ENCODE measurements at places on chromosomes 3 and 15.

DNA sequence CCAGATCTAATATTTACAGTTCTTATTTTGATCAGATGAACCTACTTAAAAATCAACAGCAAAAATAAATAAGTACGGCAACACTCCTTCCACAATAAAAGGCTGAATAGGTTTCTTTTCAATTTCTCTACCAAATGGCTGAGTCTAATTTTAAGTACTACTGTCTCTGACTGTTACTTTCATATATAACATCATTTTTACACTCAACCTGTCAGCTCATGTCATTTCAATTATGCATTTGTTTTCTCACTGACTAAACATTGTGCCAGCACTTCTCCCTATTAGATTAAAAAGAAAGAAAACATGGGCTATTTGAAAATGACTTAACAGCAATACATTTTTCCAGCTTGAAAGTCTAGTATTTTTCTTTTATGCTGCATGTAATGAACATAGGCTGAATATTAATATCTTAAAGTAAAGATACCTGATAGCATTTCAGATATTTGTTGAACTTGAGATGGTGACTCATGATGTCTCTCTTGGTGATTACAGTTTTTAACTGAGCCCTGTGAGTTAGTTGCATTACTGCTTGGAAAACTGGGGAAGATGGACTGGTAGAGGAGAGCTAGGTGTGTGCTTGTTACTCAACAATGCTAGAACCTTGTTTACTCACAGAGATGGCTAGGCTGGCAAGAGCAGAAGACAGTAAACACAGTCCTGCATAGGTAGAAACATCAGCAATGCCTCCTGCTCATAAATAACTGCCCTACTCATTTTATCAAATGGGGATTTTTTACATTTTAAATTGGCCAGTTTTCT lies 73.9 kb downstream of the PEX5L start:
- no peak for DNase-seq

DNA sequence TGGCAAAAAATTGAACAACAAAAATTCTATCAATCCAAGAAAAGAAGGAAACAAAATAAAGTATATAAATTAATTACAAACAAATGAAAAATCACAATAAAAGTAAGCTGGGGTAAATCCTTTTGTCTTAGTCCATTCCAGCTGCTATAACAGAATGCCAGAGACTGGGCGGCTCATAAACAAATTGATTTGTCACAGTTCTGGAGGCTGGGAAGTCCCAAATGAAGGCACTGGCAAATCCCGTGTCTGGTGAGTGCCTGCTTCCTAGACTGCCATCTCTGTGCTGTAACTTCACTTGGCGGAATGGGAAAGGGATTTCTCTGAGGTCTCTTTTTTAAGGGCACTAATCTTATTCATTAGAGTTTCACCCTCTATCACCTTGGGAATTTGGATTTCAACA lies 53.6 kb upstream of the RPL35A start:
- no peak for DNase-seq

DNA sequence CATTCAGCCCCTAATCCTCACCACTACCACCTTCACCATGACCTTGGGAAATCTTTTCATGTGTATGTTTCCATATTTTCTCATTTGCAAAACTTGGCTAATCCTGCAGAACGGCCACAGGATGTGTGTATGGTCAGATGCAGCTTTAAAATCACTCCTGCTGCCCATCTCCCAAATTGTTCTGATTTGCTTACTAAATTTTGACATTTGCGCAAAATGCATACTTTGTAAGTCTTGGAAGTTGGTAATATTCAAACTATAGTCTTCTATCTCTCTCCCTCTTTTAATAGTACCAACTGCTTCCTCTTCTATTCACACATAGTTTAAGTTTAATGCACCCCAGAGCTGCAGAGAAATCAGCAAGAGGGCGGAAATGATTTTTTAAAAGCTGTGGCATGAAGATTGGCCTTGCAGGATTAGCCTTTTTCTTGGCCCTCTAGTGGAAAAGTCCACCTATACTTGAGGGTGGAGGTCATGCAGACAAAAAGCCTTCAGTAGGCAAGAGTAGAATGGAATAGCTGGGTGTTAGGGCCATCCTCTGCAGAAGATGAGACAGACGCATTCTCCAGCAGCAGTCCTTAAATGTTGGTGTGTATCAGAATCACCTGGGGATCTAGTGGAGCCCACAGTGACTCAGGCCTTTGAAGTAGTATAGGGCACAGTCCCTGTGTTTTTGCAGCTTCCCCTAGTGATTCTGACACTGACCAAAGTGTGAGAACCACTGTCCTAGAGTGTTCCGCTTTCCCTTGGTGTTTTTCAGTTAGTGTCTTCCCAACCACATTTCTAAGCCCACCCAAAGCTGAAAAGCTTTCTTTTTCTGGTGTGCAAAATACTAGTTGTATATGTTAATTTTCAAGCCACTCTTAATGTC lies 181.7 kb downstream of the CHST2 start:
- DNase-seq = no peak

- no peak for DNase-seq
Observed at GRCh38 chr3:14231145-14231990, 52.8 kb downstream of the LSM3 start.
